ENCODE measurements at places on chromosomes 12 and 14.
A peak's percentile ranks its signal among the peaks of the same experiment; 100 is the strongest.

- DNase-seq: no peak
These were observed 227.4 kb downstream of the NEDD1 start for GRCh38 chr12:97134495-97134894.

DNA sequence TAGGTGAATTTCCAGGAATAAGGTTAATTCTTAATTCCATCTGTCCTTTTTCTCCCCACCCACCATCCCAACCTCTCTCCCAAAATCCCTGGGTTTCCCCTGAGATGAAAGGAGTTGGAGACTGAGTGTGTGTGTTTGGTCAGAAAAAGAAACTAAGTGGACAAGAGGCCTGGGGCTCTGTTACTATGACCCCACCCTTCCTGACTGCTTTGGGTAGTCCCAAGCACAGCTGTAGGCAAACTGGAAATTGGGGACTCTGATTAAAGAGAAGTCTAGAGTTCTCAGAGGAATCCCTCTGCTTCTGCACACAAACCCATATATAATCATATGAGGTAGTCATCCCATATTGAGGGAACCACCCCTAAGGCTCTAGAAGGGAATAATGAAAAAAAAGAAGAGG is 7.0 kb upstream of the HOXC12 start:
- DNase-seq: no peak

- DNase-seq: no peak
These were observed 2.9 kb upstream of the RNU6-8 start for GRCh38 chr14:32205984-32206383.

GRCh38 chr12:123595729-123596128 is 6.2 kb upstream of the DDX55 start:
- no peak for DNase-seq

GRCh38 chr12:92995258-92995903 is 66.3 kb upstream of the EEA1 start:
- no peak for DNase-seq

DNA sequence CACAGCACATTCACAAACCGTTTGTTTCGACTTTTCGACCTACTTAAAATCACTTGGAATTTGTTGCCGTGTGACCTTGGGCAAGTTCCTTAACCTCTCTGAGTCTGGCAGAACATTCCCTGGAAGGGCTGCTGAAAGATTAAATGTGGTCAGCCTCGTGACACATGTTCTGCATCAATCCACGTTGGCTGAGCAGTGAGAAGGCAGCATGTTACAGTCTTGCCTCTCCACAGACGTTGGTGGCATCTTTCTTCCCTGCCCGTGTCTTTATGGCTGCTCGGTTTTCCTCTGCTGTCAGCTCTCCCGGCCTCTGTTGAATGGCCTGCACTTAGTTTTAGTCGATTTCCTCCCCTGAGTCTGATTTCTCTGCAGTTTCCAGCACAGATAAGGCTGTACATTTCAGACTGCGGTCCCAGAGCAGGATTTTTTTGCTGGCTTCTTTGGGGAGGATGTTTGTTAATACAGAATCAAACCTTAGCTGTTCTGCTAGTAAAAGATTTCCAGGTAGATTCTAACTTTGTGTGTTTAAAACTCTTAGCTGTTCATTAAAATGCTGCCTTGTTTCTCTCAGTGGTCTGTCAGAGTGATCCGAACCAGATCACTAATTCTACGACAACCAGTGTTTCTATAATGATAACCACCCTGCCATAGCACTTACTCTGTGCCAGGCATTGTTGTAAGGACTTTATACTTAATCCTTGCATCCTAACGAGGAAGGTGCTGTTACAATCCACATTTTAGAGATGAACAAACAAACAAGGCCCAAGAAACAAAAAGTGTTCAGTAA is 217.1 kb downstream of the CHST11 start:
- DNase-seq: no peak

DNA sequence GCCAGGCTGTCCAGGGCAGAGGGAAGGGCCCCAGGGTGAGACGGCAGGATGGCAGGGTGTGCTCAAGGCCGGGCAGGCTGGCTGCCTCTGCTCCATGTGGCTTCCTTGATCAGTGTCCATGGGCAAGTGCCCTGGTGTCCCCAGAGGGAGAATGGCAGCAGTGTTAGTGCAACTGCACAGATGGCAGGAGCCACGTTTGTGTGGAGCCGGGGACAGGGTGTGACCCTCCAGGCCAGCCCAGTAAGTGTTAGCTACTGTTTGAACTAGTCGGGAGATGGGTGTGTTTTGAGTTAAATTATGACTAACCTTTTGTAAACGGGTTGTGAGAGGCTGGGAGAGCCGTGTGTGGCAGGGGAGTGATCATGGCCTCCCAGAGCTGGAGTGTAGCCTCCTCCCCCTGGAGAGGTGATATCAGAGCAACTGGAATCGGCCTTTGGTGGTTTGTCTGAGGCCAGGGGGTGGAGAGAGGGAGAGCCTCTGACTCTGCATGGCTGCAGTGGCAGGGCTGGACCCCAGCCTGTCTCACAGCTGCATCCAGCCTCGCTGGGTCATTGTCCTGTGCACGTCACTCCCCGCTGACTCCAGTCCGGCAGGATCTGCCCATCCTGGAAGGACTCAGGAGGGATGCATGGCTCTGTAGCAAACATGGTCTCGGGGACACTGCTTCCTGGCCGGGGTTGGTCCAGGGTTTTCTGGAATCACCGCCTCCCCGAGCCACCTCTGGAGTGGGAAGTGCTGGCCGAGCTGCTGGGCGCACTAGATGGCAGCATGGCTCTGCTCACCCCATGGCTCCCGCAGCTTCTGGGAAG is 27.8 kb downstream of the AACS start:
- peak; percentile 45 for DNase-seq

- DNase-seq: no peak
These were observed 7.0 kb upstream of the RASSF3 start for GRCh38 chr12:64603183-64603841.

GRCh38 chr12:80702889-80703805 is 4.3 kb upstream of the MYF6 start:
- peak; percentile 79 for DNase-seq

- DNase-seq: no peak
These were observed 21.2 kb downstream of the PEX5 start for GRCh38 chr12:7210642-7211151.

DNA sequence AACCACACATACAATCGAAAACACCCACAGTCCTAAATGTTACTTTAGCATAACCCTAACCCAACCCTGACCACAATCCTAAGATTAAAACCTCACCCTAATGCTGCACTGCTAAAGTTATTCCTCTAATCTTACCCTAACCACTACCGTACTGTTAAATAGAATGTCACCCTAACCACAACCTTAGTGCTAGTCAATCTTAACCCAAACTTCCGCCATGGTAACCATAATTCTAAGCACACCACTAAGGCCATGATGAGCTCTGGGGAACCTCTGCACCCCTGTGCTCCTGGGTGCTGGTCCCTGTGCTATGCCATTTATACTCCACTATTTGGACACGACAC is 38.0 kb downstream of the LTBP2 start:
- no peak for DNase-seq

DNA sequence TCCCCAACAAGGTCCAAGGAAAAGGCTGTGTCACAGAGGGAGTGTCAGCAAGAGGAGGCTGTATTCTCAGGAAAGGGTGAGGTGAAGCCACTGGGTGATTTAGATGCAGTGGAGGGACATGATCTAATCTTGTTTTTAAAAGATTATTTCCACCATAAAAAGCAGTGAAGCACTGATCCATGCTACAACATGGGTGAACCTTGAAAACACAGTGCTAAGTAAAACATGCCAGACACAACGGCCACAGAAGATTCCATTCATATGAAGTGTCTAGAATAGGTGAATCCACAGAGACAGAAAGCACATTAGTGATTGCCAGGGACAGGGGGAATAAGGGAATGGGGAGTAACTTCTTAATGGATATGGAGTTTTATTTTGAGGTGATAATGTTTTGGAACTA is 12.8 kb downstream of the RITA1 start:
- DNase-seq: peak; percentile 47

GRCh38 chr14:93720981-93721483 is 67.3 kb downstream of the PRIMA1 start:
- DNase-seq: no peak

DNA sequence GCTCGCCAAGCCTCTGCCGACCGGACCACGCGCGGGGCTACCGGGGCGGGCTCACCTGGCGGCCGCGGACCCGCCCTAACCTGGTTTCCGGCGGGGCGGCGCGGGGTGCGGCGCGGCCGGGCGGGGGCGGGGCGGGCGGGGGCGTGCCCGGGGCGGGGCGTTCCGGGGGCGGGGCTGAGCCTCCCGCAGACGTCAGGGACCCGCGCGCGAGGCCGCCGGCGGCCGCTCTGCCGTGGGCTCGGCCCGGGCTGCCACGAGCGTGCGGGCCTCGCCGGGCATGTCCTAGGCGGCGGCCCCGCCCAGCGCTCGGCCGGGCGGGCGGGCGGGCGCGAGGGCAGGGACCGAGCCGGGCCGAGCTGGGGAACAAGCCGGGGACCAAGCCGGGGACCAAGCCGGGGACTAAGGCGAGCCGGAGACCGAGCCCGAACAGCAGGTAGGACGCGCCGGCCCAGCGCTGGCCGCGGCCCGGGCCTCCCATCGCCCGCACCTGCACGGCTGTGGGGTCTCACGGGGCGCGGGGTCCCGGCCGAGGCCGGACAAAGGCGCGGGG is at the start of gene CEP170B:
Gene CEP170B (plus strand): TSS at position 188 of the 550 bp plus-strand sequence. CDS start 3,183 bp downstream, outside the sequence.
- peak; percentile 58 for DNase-seq

GRCh38 chr12:4943067-4943937 is 33.6 kb downstream of the KCNA1 start:
- no peak for DNase-seq

GRCh38 chr14:98742001-98742400 is 530.0 kb downstream of the BCL11B start:
- DNase-seq: no peak

DNA sequence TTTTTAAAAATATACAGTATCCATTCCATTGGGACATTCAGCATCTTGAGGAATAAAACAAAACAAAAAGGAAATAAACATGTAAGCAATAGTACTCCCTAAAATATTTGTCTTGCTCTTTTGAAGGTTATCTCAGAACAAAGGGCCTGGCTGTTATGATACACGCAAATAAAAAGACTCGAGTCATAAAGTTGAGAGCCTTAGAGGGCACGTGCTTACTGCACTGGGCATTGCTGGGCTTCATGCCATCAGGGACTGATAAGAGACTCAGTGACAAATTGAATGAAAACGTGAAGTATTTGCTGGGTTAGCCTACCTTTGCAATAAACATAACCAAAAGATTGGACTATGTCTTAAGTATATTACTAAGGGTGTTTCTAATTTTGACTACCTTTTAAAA is 118.9 kb downstream of the SLC35F4 start:
- no peak for DNase-seq

- DNase-seq: no peak
These were observed 38.2 kb upstream of the MAP3K9 start for GRCh38 chr14:70847406-70848090.

DNA sequence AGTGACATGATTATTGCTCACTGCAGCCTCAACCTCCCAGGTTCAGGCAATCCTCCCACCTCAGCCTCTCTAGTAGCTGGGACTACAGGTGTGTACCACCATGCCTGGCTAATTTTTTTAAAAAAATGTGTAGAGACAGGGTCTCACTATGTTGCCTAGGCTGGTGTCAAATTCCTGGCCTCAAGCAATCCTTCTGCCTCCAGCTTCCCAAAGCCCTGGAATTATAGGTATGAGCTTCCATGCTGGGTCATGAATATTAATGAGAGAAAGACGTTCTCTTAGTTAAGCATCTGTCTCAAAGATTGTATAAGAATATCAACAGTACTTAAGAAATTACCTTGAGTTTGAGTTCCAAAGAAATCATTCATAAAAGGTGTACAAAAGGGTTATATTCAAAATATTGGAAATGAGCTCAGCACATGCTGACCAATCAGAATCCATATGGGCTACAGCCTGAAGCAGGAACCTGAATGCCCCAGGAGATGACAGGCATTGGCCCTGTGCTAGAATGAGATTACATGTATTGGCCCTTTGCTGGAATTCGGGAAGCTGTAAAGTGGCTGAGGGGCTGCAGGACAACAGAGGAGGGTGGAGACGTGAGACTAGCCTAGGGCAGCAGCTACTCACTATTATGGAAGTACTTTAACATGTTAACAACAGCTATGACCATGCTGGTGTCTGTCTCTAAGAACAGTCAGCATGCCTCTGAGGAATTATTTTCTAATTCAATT is 157.0 kb upstream of the CPNE8 start:
- no peak for DNase-seq

DNA sequence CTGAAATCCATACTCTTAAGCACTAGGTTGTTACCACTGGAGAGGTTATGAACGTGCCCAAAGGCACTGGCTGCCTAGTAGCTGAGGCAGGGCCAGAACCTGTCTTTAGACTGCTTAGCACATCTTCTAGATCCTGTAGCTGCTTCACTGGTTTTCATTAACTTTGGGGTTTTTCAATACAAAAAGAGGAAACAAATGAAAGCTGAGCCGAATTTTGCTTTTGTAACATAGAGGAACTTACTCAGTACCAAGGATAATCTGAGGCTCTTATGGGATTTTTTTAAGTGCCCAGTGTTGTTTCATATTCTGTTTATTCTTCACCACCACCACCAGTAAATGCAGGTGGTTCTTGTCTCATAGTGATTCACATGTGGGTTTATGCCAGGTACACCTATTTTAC is 396.1 kb downstream of the RAD51B start:
- no peak for DNase-seq

DNA sequence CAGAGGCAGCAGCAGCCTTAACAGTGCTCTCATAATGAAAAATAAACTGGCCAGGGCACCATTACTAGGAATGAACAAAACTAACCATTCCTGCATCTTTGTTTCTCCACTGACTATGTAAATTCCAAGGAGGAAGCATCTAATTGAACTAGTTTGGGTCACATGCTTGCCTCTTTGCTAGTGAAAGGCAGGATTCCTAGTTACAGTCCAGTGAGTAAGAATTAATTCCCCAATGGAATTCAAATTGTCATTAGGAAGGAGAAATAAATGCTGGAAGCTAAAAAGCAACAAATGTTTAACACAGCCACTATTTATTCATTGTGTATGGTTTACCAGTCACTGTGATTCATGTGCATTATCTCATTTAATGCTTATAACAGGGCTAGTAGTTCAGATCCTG is 316.0 kb downstream of the CCDC91 start:
- peak; percentile 63 for DNase-seq

GRCh38 chr14:53927171-53927570 is 29.5 kb downstream of the BMP4 start:
- peak; percentile 86 for DNase-seq

GRCh38 chr12:130127532-130127911 is 34.7 kb upstream of the FZD10 start:
- no peak for DNase-seq

DNA sequence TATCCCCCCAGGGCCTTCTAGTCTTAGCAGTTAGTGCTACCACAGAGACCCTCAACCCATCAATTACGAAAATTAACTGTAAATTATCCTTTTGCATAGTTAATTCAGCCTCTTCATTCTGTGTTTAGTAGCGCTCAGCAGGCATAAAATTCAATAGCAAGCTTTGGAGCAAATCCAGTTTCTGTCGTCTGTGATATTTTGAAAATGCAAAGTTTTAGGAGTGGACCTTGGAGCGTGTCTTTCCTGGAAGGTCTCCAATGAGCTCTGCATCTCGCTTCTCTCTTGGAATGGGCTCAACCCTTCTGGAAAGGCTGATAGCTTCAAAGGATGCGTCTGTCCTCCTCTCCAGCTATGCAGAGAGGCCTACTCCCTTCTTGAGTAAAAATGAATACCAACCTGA is 222.9 kb downstream of the SLC15A4 start:
- DNase-seq: no peak

All from EH (cell line).